ENCODE measurements at places on chromosomes 5 and 9. TPM values are rescaled to one million over a fixed set of nuclear protein-coding genes. Genes with fewer than 3 reads are reported as not detected.

The TIGD6 gene
- 8.9 TPM for total RNA-seq

The SAXO1 gene
- total RNA-seq: under 0.01 TPM

The CDH9 gene
- total RNA-seq: not detected

The GFPT2 gene
- total RNA-seq: 12.2 TPM

The LCN9 gene
- not detected for total RNA-seq

The SLC1A1 gene
- 25.8 TPM for total RNA-seq

The PHYHD1 gene
- total RNA-seq: 9.3 TPM

The IL9 gene
- not detected for total RNA-seq

The GRXCR2 gene
- total RNA-seq: not detected

The SCGB3A1 gene
- not detected for total RNA-seq

Measured in smooth muscle cell of the pulmonary artery (primary cell).